ENCODE measurements at places on chromosomes 16 and 17.
A peak's percentile ranks its signal among the peaks of the same experiment; 100 is the strongest.

- DNase-seq: no peak
These were observed 3.3 kb downstream of the STX4 start for GRCh38 chr16:31036691-31037090.

DNA sequence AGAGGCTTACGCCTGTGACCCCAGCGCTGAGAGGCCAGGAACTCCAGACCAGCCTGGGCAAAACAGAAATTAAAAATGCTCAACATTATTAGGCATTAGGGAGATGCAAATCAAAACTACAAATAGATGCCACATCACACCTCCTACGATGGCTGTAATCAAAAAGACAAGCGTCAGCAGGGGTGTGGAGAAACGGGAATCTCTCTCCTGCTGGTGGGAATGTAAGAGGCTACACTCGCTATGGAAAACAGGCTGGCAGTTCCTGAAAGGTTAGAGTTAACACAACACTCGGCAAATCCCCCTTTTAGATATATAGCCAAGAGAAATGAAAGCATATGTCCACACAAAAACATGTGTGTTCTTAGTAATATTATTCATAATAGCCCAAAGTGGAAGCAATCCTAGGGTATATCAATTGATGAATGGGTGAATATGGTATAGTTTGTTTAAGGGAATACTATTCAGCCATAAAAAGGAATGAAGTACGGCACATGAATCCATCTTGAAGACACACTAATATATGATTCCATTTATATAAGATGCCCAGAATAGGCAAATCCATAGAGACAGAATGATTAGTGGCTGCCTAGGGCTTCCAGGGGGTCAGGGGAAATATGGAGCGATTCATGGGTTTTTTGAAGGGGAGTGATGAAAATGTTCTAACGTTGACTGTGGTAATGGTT is 1.8 kb upstream of the NPRL3 start:
- DNase-seq: no peak

GRCh38 chr16:799948-800833 is at the start of gene GNG13:
Gene GNG13 (minus strand): TSS chr16:800734. CDS start chr16:799077, 1,657 bp downstream.
- no peak for DNase-seq

GRCh38 chr17:45129426-45129939 is 2.8 kb downstream of the PLCD3 start:
- DNase-seq: no peak

DNA sequence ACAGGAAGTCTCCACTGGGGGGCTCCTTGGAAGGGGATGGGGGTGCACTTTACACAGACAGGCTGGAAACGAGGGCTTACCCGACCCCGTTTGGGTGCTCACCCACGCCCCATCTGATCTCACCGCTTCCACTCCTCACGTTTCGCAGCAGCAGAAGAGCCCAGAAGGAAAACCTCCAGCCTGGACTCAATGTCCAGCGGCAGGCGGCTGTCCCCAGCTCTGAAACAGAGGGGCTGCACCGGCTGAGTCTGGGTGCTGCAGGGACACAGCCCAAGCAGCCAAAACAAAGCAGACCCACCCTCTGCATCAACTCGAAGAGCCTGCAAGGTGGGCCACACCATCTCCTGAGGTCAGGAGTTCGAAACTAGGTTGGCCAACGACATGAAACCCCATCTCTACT is 3.9 kb downstream of the MEAK7 start:
- DNase-seq: no peak

- DNase-seq: no peak
These were observed 58.1 kb upstream of the CBFA2T3 start for GRCh38 chr16:89034971-89035668.

GRCh38 chr17:38361694-38362465 is 10.2 kb downstream of the SOCS7 start:
- DNase-seq: no peak

DNA sequence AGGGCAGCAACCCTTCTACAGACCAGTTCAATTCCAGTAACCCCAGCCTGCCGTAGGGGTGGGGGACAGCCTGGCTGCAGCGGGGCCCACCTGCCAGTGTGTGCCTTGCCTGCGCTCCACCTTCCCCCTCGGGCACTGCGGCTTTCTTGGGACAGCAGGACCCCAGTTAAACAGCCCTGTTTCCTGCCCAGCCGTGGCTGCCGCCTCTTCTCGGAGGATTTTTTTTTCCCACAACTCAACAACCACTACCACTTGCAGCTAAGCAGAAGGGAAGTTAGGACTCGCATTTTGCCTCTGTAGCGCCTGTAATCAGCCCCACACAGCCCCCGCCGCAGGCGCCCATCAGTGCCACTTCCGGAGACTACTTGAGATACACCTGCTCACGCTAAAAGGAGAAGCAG is 76.1 kb downstream of the RAI1 start:
- no peak for DNase-seq

GRCh38 chr16:67531247-67531646 is 2.6 kb downstream of the RIPOR1 start:
- DNase-seq: no peak

DNA sequence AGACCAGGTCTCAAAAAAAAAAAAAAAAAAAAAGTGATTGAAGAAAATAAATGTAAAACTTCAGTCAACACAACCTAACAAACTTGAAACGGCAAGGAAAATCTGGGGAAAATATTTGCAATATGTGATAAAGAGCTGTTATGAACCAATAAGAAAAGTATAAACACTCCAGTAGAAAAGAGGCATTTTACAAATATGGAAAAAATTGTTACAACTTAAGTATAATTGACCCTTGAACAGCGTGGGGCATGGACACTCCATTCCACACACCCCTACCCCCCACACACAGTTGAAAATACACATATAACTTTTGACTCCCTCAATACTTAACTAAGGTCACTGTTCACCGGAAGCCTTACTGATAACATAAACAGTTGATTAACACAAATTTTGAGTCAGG is 20.7 kb downstream of the MFSD11 start:
- no peak for DNase-seq

DNA sequence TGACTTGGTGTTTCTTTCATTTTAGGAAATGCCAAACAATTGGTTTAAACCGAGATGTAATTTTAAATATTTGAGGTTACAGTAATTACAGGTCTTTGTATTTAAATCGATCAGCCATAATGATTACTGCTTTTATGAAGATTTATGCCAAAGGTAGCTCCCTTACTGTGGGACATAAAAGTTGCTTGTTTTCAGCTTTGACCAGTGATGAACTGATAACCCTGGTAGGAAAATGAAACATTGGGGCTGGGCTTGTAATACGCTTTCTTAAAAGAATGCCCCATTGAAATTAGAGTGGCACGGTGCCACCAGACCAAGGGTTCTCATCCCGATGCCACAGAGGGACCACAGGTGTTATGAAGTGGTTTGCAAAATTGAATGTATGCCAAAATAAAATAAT is 7.3 kb downstream of the TNRC6A start:
- no peak for DNase-seq

- DNase-seq: no peak
These were observed 226.2 kb upstream of the ZFHX3 start for GRCh38 chr16:73274140-73274539.

GRCh38 chr17:60332574-60332973 is 59.4 kb downstream of the USP32 start:
- DNase-seq: no peak

GRCh38 chr17:49952209-49952911 is 16.6 kb upstream of the DLX4 start:
- DNase-seq: peak; percentile 31

GRCh38 chr17:31715446-31715845 is 143.6 kb downstream of the COPRS start:
- no peak for DNase-seq

GRCh38 chr17:16306211-16306610 is 47.1 kb downstream of the CENPV start:
- no peak for DNase-seq

DNA sequence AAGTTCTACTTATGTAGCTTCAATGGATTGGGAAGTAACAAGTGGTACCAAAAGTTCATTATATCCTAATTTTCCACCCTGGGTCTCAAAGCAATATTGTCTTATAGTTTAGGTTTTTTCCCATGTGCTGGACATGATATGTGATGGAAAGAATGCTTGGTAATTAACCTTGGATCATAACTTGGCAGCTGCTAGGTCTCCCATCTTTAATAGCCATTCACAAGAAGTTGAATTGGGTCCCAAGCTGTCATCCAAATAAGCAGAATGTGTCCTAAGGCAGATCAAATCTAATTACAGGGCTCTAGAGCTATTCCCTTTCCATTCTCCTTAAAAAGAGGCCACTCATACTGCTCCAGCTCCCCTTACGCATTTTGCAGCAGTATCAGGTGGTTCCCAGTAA is 44.7 kb upstream of the KCNJ16 start:
- DNase-seq: no peak

DNA sequence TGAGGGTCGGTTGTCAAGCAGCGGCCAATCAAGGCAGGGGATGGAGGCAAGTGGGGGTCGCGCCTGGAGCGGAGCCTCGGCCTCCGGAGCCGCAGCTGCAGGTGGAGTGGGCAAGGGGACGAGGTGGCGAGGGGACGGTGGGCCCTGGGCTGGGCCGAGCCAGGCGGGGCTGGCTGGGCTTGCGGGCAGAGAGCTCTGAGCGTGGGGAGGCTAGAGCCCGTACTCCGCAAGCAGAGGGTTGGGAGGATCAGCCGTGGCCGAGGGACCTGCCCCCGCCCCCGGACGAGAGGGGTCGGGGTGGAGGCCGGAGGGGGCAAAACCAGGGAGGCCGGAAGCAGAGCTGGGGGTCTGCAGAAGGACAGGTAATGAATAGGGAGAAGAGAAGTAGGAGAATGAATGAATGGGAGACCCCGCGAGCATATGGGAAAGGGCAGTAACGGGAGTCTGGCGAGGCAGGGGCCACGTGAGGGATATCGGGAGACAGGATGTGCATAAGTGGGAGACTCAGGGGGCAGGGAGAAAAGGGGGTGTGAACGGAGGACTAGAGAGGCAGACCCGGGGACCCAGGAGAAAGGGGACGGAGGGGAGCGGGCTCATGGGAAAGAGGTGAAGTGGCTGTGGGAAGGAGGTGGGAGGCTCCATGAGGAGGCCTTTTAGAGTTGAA is at the start of gene KATNB1:
Gene KATNB1, plus strand, starts transcription at position 16 of the 664 bp plus-strand sequence. CDS start 1,474 bp downstream, outside the sequence.
- DNase-seq: no peak

- no peak for DNase-seq
These were observed 201.1 kb upstream of the ASIC2 start for GRCh38 chr17:33494151-33494550.

DNA sequence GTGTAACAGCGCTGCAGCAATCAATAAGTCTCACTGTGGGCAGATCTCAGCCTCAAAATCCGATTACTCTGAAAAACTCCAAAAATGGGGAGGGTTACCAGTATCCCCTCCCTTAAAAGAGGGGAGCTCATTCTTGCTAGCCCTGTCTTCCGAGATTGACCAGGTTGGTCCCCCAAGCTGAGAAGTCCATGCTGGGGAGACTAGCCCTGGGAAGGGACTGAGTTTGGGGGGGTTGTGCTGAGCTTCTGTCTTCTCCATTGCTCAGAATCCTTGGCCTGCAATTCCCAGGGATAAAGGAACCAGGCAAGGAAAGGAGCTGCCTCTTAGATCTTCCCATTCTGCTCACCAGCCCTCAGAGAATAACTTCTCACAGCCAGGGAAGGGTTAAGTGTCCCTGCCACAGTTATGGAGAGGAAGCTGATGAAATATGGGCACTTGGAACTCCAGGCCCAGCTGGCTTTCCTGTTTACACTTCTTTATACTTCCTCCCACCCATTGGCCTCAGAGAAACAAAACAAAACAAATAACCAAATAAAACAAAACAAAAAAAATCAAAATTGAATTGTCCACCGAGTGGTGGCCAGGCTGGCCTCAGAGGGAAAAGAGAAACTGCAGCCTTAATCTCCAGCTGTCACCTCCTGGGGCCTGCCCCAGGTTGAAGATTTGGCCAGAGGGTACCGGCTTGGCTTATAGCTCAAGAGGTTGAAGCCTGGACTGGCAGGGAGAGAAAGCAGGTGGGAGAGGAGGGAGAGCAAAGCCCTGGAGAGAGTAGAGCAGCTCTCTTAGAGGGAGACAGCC is 2.6 kb downstream of the HOXB3 start:
- DNase-seq: no peak

DNA sequence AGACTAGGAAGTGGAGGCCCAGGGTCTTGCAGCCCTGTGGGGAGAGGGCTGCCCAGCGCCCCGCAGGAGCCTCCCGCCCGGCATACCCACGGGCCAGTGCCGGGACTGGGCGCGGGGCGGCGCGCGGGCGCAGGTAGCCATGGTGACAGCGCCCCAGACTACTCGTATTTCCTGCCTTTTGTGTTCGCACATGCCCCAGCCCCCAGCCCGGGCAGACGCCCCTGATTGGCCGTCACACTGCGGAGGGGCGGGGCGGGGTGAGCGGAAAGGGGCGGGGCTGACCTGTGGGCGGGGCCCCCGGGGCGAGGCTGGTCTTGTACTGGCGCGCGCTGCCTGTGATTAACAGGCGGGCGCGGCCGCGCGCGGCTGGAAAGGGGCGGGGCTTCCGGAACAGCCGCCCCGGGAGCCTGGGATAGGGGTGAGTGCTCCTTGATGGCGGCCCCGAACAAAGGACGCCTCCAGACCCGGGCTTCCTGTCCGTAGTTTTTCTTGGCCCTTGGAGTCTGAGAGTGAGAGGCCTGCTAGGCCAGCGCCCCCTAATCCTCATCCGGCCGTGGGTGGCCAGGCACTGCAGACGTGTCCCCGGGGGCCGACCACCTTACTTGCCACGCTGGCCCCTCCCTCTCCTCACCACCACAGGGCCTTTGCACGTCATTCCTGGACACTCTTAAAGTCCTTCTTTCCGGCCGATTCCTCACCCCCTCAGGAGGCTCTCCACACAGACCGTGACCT is 71.0 kb downstream of the RAI1 start:
- DNase-seq: peak; percentile 64

- no peak for DNase-seq
These were observed 35.8 kb upstream of the LHX1 start for GRCh38 chr17:36901506-36901905.

GRCh38 chr16:3087243-3088235 is 11.6 kb downstream of the ZSCAN10 start:
- DNase-seq: no peak

- DNase-seq: no peak
These were observed 59.1 kb downstream of the GRIN2A start for GRCh38 chr16:10123141-10123540.

GRCh38 chr17:78527345-78527744 is 49.9 kb downstream of the DNAH17 start:
- no peak for DNase-seq

GRCh38 chr17:68290268-68290954 is 516 bp downstream of the SLC16A6 start:
- no peak for DNase-seq

- no peak for DNase-seq
These were observed 735 bp downstream of the PSMD11 start for GRCh38 chr17:32445074-32445415.
